ENCODE measurements at places on chromosomes 3 and 15. TPM values are rescaled to one million over a fixed set of nuclear protein-coding genes. Genes with fewer than 3 reads are reported as not detected.

GRCh38 chr3:43867436-43868072, 176.8 kb downstream of the ABHD5 start:
- no peak for DNase-seq

- DNase-seq: no peak
Observed at GRCh38 chr3:157754451-157754850, 251.2 kb upstream of the VEPH1 start.

Gene DAPK2
- 2.9 TPM for total RNA-seq

DNA sequence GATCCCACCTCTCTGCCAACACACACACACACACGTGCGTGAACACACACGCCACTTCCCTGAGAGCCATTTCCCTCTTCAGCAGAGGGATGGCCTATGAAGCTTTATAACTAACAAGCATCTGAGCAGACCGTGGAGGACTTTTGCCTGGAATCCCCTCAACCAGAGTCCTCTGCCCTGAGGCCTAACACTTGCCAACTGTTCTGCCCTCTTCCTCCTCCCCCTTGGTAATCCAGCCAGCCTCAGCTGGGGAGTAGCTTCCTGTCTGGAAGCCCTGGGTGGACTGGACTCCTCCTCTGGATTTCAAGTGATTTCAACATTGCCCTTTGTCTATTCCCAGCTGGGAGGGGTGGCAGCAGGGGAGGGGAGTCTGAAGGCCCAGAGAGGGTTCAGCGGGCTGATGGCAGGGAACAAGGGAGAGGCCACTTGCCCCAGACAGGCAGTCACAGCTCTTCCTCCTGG, 68.4 kb upstream of the HACD2 start:
- no peak for DNase-seq

- DNase-seq: no peak
Observed at GRCh38 chr15:90167121-90167520, 34.0 kb upstream of the SEMA4B start.

DNA sequence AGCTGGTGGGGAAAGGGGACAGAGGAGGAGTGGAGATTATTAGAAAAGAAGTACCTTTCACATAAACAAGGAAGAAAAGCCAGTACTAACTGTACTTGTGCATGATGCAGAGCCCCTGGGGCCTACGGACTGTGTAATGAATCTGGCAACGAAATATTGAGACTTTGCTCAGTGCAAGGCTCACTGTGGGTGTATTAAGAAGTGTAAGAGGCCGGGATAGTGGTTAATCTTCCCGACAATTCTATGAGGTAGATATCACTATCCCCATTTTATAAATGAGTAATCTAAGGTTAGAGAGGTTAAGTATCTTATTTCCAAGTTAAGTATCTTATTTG, 89.5 kb downstream of the WDR76 start:
- no peak for DNase-seq

- no peak for DNase-seq
Observed at GRCh38 chr15:29090617-29091466, 178.8 kb downstream of the NSMCE3 start.

GRCh38 chr3:51445544-51446280, 54.1 kb downstream of the DCAF1 start:
- no peak for DNase-seq

DNA sequence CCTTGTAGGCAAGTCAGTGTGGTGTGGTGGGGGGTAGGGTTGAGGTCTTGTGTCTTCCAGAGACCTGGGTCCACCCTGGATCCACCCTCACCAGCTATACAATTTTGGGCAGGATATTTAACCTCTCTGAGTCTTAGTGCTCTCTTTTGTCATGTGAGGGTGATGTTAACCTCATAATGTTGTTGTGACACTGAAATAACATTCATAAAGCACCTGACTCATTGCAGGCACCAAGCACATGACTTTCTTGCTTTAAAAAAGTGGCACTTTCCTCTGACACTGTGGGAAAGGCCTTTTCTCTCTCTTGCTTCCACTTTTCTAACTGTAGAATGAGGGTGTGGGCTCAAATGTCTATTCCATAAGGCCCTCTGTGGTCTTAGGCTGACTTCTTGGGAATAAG, 75.5 kb downstream of the SCN10A start:
- no peak for DNase-seq

DNA sequence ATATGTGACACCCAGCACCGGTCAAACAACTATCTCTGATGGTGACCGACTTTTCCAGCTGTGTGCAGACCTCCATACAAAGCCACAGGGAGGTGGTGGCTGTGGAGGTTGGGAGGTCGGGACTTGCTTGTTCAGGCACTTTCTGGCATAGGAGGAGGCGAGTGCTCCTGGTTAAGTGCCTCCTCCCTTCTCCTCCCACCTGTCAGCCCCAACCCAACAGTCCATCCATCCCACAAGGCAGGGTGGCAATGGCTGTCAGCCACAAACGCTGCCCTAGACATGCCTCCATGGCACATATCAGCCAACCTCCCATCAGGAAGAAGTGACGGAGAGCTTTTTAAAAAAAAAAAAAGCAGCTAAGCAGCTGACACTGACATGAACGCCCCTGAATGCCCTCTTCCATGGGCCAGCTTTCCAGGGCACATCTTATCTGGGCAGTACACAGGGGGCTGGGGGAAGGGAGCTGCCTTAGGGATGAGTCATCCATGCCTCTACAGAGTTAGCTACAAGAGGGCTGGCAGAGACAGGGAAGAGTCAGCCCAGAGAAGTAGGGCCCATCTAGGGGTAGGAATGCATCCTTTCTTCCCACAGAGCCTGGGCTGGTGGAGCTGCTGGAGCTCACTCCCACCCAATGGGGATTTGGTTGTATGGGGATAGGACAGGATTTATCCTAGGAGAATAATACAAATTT, 41.2 kb downstream of the CCDC12 start:
- DNase-seq: peak; percentile 40

- DNase-seq: no peak
Observed at GRCh38 chr3:23035927-23036640, 167.0 kb upstream of the UBE2E2 start.

Gene SCAMP5
- 49.6 TPM for total RNA-seq

GRCh38 chr15:59993041-59993750, 10.9 kb upstream of the FOXB1 start:
- DNase-seq: no peak

DNA sequence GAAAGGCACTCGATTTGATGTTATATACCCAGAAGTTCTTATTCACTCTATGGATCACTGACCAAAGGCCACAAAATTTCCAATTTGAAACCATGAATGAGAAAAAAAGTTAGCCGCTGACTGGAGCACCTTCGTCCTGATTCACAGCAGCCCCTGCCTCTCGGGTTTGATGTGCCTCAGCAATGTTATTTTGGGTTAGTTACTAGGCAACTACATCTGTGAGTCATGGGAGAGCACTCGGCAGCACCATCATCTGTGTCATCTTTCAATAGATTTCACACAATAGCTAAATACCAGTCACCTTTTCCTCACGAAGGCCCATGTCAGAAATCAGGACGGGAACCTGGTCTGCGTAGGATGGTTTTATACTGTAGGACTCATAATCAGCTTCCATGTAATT, 269.2 kb downstream of the ZBBX start:
- DNase-seq: no peak

- no peak for DNase-seq
Observed at GRCh38 chr3:144394032-144394431, 422.4 kb downstream of the DIPK2A start.

DNA sequence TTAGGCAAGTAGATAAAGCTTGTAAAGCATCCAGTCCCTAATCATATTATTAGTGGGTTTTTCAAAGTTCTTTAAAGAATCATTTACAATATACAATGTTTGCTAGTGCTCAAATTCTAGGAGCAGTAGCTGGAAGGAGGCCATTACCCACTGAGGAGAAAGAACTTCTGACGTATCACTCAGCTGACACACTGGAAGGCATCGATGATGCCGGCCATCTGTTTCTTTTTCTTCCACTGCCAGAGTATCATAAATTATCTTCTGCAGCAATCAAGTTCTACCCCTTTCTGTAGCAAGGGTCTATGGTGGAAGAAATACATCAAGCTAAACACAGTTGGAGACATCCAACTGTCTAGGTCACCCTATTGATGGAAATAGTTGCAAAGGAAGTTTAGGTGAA, 243.2 kb upstream of the LRRN1 start:
- peak; percentile 8 for DNase-seq

All from cerebellum (tissue), 4 donors.